ENCODE measurements at places on chromosomes 13 and 19.
A peak's percentile ranks its signal among the peaks of the same experiment; 100 is the strongest.

- no peak for DNase-seq
Measured at GRCh38 chr19:6482343-6482686, 728 bp upstream of the DENND1C start.

DNA sequence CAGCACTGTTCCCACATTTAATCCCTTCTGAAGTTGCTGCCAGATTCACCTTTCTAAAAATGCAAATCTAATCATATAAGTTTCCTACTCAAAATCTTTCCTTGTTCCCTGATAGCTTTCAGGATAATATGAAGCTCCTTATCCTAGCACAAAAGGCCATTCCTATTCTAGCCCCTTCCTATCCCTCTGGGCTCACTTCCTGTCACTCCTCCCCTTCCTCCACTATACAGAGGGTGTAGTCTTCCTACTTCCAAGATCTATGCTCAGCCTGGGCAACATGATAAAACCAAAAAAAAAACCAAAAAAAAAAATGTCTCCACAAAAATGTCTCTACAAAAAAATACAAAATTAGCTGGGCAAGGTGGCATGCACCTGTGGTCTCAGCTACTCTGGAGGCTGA lies 78.3 kb downstream of the TSC22D1 start:
- DNase-seq, result no peak

GRCh38 chr19:7109678-7110289 lies 40.3 kb downstream of the ZNF557 start:
- DNase-seq, result no peak

DNA sequence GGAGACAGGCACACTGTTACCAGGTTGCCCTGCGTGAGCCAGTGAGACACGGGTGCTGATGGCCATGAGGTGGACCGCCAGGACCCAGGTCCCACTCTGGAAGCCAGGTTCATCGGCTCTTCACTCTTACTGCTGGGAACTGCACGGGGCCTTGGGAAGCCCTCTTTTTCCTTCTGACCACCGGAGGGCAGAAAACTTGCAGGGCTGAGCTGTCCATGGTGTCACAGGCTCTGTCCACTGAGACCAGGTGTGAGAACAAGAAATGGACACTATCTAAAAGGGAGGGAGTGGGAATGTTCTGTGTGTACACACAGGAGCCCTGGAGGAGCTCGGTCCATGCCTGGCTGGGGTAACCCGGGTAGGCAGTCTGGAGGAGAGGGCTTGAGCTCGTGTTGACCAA lies 93.4 kb downstream of the UQCRFS1 start:
- DNase-seq, result no peak

GRCh38 chr13:112434032-112434431 lies 57.9 kb downstream of the SPACA7 start:
- no peak for DNase-seq

- DNase-seq, result no peak
Measured at GRCh38 chr13:99686157-99686572, 184.9 kb downstream of the TM9SF2 start.

DNA sequence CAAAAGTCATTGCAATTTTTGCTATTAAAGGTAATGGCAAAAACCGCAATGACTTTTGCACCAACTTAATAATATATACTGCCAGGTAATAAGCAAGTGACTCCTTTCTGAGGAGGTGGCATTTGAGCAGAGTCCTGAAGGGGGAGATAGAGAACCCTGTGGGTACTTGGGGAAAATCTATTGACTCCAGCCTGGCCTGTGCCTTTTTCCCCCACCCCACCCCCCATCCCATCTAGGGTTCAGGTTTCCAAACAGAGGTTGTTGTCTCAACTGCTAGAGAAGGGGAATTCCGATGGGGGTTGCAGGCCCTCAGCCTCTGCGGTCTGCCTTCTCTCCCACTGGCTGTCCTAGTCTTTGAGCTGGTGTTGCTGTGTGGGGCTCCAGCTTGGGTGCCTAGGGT lies 11.5 kb downstream of the S1PR2 start:
- DNase-seq, result peak; percentile 67

GRCh38 chr13:24124789-24125476 lies 35.6 kb upstream of the SPATA13 start:
- no peak for DNase-seq

DNA sequence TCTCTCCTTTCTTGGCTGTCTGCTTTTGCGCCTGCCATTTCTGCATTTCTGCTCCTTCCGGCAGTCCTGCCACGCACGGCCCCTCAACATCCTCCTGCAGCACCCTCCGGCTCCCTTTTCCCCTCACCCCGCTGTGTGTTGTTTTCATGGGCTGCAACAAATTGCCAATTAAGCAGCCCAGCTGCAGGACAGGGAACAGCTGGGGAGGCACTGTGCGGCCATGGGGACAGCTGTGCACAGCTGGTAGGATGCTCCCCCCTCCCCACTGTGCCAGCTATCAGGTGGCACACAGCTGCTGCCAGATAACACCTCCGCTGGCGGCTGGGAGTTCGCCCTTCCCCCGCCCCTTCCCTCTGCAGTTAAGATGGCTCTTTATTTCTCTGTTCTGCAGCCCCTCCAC lies 25.4 kb downstream of the LYL1 start:
- DNase-seq, result no peak

DNA sequence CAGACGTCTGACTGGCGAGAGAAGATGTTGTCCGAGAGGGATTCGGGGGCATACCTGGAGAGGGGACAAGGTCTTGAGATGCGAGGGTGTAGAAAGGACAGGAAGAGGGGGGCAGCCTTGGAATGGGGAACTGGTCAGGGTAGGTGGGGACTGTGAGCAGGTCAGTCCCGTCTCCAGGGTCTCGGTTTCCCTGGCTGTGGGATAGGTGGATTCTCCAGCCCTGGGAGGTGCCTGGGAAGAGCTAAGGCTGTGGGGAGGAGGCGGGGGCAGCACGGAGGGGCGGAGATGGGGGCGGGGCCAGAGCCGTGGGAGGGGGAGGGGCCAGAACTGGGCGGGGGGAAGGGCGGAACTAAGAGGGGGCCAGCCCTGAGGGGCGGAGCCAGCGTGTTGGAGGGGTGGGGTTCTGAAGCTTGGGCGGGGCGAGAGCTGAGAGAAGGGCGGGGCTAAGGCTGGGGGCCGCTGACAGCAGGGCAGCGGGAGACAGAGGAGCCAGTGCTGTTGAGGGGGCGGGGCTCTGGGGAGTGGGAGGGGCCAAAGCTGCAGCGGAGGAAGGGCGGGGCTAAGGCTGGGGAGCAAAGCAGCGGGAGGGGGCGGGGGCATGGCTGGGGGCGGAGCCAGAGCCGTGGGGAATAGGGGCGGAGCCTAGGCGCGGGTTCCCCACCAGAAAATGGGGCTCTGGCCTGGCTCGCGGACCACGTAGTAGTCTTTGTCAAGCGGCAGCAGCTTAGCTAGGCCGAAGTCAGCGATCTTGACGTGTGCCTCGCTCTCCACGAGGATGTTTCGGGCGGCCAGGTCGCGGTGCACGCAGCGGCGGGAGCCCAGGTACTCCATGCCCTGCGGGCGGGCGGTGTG lies 9.5 kb upstream of the INSL3 start:
- peak; percentile 56 for DNase-seq

DNA sequence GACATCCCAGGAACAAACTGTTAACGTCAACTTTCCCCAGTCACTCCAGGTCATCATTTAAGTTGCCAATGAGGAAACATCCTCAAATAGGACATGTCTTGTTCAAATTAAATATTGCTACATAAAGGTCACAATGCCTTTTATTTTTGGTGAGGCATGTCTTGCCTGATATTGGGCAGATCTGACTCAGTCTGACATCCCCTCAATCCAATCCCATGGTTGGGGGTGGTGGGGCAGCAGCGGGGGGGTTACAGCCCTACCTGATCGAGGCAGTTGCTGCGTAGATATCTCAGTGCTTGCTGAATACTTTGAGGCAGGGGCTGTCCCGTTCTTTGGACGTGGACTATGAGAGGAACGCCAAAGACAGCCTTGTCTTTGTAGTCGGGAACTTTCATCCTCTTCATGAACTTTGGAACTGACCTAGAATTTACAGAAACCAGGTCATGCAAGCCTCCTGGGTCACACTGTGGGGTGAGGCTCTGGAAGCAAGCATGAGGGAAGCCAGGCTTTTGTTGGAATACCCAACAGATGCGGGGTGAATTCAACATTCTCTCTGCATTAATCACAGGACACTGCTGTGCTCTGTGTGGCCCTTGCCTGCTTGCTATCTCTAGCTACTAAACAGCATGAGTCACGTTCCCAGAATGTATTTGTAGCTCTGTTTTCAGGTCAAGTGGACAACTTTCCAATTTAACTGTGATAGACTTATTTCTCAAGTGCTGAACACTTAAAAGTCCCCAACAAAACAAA lies 109.8 kb downstream of the KL start:
- DNase-seq, result no peak

GRCh38 chr19:44356383-44357111 lies at the start of gene ZNF112:
ZNF112 (minus strand) TSS chr19:44356680; CDS start chr19:44340539, 16,141 bp downstream.
- DNase-seq, result no peak

GRCh38 chr13:40362502-40362901 lies 303.9 kb downstream of the FOXO1 start:
- DNase-seq, result no peak

DNA sequence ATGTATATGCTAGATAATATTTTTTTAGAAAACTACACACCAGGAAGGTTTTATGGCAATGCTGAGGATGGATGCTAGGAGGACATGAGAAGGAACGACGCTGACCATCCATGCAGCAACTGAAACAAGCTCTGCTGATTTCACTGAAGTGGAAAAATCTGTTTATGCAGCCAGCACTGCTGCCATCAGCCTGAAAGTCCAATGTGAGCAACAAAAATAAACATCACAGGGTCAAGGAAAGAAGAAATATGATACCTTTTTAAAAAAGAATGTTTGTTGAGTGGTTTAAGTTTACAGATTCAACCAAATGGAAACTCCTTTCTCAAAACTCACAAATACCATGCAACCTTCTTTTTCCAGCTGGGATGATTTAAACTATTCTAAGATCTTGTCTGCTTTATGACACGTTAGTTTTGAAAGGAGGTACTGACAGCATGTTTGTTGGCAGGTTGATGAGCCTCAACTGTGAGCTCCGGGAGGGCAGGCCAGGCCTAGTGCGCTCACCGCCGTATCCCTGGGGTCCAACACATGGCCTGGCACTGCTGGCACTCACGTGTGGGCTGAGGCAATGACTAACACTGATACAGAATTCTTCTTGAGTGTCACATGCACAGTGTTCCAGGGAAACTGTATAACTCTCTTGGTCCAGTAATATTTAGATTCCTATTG lies 46.8 kb downstream of the LATS2 start:
- no peak for DNase-seq

GRCh38 chr19:50702158-50702870 lies 17.3 kb downstream of the SHANK1 start:
- no peak for DNase-seq

DNA sequence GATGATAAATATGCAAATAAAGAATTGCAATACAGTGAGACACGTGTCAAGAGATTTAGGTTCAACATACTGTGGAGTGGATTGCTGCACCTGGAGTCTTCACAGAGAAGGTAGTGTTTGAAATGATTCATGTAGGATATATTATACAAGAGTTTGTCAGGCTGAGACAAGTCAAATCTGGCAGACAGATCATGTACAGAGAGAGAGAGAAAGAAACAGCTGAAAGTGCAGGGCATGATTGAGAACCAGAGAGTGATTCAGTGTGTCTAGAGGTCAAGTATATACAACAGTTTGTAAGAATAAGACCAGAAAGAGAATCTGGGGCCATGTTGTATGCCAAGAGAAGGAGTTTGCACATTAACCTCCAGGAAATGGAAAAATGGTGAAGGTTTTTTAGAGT lies 2.1 kb upstream of the VWA8 start:
- no peak for DNase-seq

DNA sequence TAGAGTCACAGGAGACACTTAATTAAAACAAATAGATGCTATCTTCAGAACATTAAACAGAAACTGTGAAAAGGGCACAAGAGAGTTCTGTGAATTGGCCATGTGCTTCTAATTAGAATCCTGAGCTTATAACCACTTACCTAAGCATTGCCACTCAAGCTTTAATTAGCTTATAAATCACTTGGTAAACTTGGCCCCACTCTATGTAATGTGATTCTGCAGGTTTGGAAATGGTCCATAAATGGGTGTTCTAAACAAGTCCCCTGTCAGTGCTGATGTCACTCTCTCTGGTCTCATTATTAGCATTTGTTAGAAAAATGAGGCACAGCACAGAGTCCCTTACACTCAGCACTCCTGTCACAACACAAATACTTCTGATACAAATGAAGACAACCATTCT lies 18.0 kb downstream of the ZNF91 start:
- DNase-seq, result no peak

DNA sequence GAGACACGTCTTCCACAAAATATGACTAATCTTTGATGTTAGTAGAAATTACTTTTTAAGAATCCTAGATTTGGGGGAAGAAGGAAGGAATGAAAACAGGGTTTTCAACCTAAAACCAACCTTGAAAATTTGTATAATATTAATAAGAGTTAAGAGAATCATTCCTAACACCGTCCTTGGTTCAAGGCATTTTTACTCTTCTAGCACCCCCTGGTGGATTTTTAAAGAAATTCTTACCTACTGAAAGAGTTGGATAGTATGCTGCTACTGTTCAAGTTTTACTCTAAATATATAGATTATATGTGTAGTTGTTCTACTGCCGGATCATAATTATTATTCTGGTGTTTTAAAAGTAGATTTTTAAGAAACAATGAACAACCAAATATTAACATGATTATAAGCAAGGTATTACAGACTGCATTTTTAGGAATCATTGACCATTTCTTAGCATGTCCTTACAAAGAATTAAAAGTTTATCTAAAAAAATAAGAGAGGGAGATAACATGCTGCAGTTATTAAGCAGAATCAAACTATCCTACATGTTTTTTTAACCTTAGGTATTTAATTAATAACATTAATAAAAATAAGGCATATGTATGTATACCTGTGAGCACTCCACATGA lies 7.4 kb upstream of the SLITRK6 start:
- no peak for DNase-seq

GRCh38 chr13:112759827-112760226 lies 70.0 kb downstream of the ATP11A start:
- no peak for DNase-seq

- no peak for DNase-seq
Measured at GRCh38 chr13:33289966-33290365, 4.4 kb upstream of the STARD13 start.

GRCh38 chr13:29111446-29111845 lies 291.3 kb downstream of the MTUS2 start:
- DNase-seq, result no peak

- no peak for DNase-seq
Measured at GRCh38 chr13:62119739-62120700, 704.4 kb upstream of the PCDH20 start.

DNA sequence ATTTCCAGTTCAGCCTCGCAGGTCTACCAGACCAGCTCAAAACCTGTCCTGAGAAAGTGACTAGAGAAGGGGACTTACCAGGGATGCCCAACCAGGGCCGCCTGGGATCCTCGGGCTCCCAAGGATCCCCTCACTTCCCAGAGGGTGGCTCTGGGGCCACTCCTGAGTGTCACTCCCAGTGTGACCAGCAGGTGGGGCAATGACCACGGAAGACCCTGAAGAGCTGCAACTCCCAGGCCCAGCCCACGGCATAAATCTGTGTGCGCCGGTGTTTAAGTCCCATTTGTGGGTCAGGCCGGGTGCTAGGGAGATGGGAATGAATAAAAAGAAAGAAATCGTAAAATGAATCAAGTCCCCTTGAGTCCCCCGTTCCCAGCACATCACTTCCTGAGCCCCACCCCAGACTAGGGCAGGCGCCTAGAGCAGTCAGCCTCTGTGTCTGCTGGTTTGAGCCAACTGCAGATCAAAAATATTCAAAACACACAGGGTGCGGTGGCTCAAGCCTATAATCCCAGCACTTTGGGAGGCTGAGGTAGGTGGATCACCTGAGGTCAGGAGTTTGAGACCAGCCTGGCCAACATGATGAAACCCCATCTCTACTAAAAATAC lies 10.7 kb downstream of the PTGIR start:
- DNase-seq, result peak; percentile 81

Measured in CD4-positive, alpha-beta T cell treated with Interleukin-4 for 1 hour (primary cell).